AG09309 (cell line): ENCODE measurements at places on chromosomes 12 and 14.

DNA sequence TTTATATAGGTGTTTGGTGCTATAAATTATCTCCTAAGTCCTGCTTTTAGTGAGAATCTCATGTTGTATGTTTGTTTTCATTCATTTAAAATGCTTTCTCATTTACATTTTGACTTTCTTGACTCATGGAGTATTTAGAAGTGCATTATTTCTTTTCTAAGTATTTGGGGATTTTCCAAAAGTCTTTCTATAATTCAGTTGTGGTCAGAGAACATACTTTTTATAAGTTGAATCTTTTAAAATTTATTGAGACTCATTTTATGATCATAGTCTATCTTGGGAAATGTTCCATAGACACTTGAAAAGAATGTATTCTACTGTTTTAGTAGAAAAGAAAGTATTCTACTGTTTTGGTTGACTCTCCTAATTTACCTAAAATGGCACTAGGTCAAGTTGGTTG lies 168.2 kb downstream of the AKAP6 start:
- no peak for DNase-seq

- no peak for DNase-seq
Measured at GRCh38 chr14:102652194-102652593, 59.7 kb downstream of the RCOR1 start.

GRCh38 chr12:92162079-92162478 lies 16.4 kb upstream of the BTG1 start:
- DNase-seq: no peak

- no peak for DNase-seq
Measured at GRCh38 chr14:91257328-91258010, 13.0 kb upstream of the GPR68 start.

DNA sequence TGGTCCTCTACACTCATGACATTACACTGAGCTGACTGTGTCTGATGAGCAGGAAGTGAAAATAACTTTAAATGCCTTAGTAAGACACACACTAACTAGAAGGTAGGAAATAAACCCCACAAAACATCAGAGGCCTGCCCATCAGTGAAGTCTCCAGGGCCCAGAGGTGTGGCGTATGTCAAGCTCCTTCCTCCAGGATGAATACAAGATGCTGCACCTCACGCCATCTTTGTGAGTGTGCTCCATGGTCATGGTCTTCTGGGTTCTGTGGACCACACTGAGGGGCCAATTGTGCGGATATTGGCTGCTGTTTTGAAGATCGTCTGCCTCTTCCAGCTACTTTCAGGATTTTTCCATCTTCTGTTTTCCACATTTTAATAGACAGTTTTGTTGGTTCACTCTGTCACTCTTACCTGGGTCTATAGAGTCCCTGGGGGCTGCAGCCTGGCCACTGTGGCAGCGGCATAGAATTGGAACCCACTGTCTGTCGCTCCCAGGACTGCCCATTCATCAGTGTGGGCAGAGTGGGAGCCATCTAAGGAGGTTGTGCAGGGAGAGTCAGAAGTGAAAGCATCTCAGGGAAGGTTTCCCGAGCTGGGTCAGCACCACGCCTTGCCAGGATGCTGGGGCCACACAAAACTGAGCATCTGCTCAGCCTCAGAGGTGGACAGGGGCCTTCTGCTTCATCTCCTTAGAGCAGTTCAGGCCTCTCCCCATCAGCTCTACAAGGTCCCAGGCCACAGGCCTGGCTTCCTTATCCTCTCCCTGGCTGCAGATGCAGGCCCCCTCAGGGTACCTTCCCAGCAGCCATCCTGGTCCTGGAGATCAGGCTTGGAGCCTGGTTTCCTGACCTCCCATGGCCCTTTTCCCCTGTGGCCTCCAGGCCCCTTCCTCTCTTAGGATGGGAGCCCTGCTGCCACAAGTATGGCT lies 57.5 kb upstream of the C14orf180 start:
- DNase-seq: no peak

- DNase-seq: peak; percentile 14
Measured at GRCh38 chr12:75750716-75751306, 239.4 kb upstream of the KRR1 start.

- DNase-seq: no peak
Measured at GRCh38 chr14:36316131-36316530, 4.3 kb downstream of the MBIP start.

GRCh38 chr14:93012951-93013719 lies 90.2 kb downstream of the CHGA start:
- peak; percentile 28 for DNase-seq

GRCh38 chr12:54991161-54991990 lies 6.8 kb upstream of the TESPA1 start:
- no peak for DNase-seq

GRCh38 chr12:80938397-80938796 lies 663 bp upstream of the LIN7A start:
- no peak for DNase-seq

GRCh38 chr12:7989827-7990491 lies 42.6 kb upstream of the FOXJ2 start:
- no peak for DNase-seq

- peak; percentile 94 for DNase-seq
Measured at GRCh38 chr12:50788561-50788960, 24.7 kb downstream of the ATF1 start.

DNA sequence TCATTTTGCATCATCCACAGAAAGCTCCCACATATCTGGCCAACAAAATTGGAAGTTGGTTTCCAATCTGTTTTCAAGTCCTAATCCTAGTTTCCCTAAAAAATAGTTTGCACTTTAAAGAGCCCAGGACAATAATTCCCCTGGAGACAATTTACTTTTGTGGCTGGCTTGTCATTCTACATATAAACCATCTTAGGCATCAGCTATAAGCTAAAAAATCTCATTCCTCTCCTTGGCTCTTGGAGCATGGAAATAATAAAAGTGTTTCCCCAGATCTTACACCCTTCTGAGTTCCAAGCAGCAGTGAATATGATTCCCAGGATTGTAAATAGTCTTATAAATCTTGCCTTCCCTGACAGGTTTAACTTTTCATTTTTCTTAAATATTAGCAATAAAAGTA lies 89.1 kb upstream of the NUDT4 start:
- DNase-seq: no peak

- no peak for DNase-seq
Measured at GRCh38 chr12:63816031-63816430, 28.5 kb upstream of the SRGAP1 start.

DNA sequence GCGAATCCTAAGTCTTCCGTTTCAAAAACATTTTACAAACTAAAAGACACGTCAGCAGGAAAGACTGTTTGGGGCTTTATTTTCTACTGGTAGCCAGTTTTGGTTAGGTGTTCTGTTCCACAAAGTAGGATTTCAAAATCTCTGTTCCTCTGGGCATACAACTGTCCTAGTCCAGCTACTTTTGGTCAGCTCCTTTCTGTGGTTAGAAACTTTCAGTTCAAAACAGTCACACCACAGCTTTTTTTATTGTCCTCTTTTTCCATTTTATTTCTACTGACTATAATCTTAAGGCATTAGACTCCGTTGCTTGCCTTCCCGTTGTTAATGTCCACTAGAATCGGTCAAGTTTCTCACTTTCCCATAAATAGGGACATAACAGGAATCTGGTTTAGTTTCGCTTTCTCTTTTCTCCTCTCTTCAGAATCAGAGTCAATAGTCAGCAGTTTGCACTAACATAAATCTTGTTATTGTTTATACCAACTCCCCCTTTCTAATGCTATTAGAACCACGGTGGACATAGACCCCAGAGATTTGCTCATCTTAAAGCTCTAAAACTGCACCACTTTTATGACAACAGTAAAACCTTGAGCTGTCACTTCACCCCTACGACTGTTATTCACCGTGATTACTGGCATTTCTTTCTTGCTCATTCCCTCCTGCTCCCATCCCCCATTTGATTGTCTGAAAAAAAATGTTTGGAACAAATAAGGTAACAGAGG lies 41.5 kb upstream of the NPAS3 start:
- DNase-seq: peak; percentile 7

- peak; percentile 86 for DNase-seq
Measured at GRCh38 chr14:92670160-92670559, 78.3 kb downstream of the LGMN start.

DNA sequence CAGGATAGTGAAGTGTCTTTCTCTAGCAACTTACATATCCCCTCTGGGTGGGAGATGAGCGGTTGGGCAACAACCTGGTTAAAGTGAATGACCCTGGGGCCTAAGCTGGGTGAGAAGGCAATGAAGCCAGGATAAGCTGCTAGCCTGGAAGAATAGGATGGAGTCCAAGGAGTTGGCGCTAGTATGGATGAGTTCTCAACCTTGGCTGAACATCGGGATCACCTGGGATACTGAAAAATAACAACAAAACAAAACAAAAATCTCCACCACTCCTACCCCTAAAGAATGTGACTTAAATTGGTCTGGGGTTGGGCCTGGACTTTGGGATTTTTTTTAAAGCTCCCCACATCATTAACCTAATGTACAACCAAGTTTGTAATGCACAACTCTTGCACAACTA lies 4.8 kb upstream of the RPS6KA5 start:
- DNase-seq: no peak

DNA sequence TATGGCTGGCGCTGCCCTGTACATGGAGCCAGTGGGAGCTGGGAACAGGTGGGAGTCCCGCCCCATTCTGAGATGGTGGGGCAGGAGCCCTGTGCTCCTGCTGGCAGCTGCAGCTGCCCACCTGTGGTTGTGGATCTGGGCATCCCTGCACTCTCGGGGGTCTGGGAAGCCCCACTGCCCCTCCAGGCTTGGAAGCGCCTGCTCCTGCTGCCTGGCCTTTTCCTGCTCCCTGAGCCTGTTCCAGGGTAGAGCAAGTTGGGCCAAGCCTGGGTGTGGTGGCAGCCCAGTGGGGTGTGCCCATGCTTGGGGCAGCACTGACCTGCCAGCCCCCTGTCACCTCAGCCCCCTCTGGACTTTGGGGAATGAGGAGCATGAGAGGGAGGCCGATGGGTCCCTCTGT lies 104.0 kb downstream of the MNAT1 start:
- no peak for DNase-seq

GRCh38 chr14:106790189-106791036 lies 1264.0 kb downstream of the TMEM121 start:
- DNase-seq: no peak

DNA sequence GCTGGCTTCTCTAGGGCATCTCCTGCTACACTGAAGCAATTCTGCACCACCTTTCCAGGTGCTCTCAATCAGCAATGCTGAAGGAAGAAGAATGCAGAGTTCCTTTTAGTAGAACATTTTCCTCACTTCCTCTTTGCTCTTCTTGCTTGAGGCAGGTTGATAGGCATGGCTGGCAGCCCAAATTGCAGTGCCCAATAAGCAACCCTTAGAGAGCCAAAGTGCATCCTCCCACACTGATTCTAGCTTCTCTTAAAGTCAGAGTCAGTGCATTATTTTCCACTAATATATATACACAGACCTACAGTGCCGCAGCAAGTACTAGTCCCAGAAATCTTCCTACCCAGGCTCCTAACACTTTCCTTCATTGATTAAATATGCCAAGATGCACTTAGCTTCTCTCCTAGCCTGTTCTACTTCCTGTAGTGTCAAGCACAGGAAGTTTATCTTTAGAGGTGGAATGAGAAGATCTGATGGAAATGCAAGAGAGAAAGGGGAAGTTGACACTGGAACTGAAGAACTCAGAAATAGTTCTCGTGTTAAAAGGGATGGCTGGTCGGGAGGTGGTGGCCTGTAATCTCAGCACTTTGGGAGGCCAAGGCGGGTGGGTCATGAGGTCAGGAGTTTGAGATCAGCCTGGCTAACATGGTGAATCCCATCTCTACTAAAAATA lies 132.7 kb downstream of the SSPN start:
- no peak for DNase-seq

GRCh38 chr12:45745861-45746277 lies 16.4 kb downstream of the ARID2 start:
- DNase-seq: no peak

GRCh38 chr12:75550401-75551240 lies 39.2 kb upstream of the KRR1 start:
- no peak for DNase-seq

- DNase-seq: no peak
Measured at GRCh38 chr12:39028382-39028781, 123.0 kb upstream of the CPNE8 start.

DNA sequence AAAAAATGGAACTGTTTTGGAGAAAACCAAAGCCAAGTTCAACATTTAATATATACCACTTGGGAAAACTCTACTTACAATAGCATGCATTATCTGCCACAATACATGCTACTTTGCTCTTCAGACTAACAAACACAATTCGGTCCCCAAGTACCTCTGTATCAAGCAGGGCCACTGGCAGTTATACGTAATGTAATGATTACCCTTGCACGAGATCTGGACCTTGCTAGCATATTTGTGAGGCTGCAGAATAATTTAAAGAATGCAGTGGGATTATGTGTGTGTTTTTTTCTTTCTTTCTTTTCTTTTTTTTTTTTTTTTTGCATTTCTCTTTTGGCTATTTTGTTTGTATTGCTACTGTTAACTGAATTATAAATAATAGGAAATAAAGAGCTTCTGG lies 22.8 kb upstream of the PYGL start:
- DNase-seq: peak; percentile 53

DNA sequence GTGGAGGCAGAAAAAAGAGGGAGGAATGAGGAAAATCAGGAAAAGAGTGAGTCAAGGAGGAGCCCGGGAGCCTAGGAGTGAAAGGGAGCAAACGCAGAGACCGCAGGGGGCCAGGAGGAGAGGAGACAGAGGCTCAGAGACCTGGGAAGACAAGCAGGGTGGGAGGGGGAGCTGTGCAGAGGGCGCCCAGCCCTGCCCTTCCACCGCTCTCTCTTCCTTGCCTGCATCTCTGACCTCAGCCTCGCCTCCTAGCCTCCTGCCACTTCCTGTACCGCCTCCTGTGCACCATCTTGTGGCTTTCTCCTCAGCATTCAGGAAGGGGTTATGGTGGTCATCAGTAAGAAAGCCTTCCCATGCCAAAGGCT lies 1.3 kb downstream of the CLSTN3 start:
- DNase-seq: no peak

- no peak for DNase-seq
Measured at GRCh38 chr14:23131482-23131881, 12.4 kb upstream of the CEBPE start.

DNA sequence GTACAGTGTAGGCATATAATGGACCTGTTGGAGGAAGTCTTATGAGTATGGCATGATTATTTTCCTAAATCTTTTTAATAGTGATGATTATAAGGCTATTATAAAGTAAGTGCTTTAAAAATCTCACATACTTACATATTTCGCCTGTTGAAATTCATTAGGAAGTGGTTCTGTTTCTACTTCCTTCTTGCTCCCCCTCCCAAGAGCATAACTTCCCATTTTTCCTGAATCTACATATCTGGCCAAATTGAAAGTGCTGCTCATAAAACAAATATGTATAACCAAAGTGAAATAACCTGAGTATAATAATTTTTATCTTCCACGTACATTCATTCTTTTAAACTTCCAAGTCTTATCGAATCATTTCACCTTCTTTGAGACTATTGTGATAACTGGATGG lies 455.6 kb upstream of the SEL1L start:
- DNase-seq: no peak

- no peak for DNase-seq
Measured at GRCh38 chr14:106556665-106557289, 1030.4 kb downstream of the TMEM121 start.

- DNase-seq: no peak
Measured at GRCh38 chr12:23884909-23885308, 64.6 kb downstream of the SOX5 start.
